ENCODE measurements at places on chromosomes 11 and 22.
A peak's percentile ranks its signal among the peaks of the same experiment; 100 is the strongest.

DNA sequence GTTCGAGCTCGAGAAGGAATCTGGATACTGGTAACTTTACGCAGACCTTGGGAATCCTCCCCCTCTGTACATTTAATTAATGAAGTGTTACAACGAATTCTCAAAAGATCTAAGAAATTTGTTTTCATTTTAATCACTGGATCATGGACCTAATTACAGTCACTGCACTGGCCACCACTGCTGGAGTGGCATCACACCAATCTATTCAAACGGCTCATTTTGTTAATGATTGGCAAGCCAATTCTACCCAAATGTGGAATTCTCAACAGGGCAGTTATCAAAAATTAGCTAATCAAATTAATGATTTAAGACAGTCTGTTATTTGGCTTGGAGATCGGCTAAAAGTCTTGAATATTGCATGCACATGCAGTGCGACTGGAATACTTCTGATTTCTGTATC, 30.1 kb upstream of the ALDH3B2 start:
- no peak for DNase-seq

- DNase-seq, result no peak
Observed at GRCh38 chr11:2120359-2121100, 18.7 kb downstream of the IGF2 start.

DNA sequence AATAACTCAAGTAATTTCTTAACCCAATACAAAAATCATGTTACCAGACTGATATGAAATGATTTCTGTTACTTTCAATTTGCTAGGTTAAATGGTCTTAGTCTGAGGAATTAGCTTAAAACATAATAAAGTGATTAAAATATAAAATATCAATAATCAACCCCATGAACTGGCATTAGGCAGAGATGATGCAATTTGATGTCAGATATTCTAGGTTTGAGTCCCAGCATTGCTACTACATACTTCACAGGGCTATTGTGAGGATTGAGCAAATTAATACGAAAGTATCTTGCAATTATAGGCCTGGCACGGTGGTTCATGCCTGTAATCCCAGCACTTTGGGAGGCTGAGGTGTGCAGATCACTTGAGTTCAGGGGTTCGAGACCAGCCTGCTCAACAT, 66.5 kb downstream of the PICALM start:
- DNase-seq, result no peak

GRCh38 chr11:45563810-45564209, 101.6 kb downstream of the CHST1 start:
- DNase-seq, result no peak

DNA sequence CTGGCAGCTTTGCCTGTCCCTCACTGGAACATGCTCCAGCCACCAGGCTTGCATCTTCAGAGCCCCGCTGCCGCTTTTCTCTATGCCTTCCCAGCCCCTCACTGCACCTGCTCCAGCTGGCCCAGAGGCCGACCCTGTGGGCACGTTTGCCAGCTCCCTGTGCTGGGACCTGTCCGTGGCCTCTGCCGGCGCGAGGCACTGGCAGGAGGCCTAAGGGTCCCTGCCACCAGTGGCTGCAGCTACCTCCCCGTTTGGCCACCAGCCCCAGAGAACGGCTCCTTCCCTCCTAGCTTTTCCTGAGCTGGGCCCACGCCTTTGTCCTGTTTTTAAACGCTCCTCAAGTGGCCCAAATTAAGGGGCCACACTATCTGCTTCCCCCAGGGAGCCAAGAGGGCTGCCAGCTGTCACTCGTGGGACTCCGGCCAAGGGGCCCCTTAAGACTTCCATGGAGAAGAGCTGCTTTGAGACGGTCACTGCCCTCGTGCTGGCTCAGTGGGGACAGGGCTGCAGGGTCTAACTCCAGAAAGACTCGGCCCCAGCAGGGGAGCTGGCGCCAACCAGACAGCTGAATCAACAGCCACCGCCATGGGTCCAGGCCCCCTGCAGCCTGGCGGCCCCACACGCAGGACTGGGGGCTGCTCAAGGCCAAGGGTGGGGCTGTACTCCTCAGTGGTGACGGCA, 24.6 kb upstream of the WNT7B start:
- no peak for DNase-seq

GRCh38 chr11:115499891-115500290, 4.3 kb downstream of the CADM1 start:
- no peak for DNase-seq

DNA sequence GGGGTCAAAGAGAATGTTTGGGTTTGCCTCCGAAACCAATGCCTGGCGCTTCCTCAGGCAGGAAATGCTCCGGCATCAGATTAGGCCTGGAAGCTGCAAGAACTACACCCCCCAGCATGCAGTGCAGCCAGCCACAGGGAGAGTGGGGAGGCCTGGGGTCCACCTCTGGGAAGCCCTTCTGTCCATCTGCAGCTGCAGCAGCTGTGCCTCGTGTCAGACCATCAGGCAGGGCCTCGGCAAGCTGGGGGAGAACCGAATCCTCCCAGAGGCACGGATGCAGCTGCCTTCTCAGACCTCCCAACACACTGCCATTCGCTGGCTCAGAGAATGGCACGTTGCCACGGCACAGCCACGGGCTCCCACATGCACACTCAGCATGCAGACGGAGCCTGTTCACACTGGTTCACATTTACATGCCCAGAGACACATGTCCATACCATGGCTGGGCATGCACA, 57.4 kb downstream of the NECTIN1 start:
- peak; percentile 68 for DNase-seq

DNA sequence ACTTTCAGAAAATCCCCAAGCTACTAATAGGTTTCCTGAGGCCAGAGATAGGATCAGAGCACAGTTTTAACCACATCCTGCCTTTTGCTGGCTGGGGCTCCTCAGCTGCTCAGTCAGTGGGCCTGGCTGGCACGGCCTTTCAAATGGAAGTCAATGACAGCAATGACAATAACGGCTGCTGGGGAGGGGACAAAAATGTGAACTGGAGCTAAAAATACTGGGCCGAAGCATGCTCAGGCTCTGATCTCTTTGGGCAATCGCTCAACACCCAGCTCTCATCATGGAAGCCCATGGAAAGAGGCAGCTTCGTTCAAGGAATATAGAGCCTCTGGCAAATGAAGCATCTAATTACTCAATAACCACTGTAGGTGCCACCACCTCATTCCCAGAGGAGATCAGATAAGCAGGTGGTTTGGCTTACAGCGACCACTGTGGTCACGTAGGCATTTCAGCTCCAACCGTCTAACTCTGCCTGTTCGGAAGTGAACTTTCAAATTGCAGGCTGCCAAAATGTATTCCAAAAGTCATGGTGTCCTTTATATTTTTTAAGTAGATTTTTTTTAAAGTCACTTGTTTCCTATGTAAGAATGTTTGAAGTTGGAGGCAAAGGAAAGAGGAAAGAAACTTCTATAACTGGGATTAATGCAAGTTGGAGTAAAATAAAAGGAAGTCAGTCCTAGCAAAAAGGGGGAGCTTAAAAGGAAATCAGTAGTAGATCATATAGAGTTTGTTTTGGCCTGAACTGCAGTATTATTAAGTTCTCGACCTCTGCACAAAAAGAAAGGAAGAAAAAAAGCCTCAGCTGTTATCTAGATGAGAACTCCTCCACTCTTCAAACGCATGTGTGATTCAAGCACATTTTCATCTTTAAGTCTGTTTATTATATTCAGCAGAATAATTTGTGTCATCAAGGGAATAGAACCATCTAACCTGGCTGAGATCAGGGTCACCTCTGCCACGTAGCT, 14.1 kb downstream of the WT1 start:
- DNase-seq, result peak; percentile 96

- no peak for DNase-seq
Observed at GRCh38 chr11:35478471-35479091, 46.8 kb downstream of the PAMR1 start.

- DNase-seq, result peak; percentile 75
Observed at GRCh38 chr11:131884461-131885073, 514.2 kb downstream of the NTM start.

DNA sequence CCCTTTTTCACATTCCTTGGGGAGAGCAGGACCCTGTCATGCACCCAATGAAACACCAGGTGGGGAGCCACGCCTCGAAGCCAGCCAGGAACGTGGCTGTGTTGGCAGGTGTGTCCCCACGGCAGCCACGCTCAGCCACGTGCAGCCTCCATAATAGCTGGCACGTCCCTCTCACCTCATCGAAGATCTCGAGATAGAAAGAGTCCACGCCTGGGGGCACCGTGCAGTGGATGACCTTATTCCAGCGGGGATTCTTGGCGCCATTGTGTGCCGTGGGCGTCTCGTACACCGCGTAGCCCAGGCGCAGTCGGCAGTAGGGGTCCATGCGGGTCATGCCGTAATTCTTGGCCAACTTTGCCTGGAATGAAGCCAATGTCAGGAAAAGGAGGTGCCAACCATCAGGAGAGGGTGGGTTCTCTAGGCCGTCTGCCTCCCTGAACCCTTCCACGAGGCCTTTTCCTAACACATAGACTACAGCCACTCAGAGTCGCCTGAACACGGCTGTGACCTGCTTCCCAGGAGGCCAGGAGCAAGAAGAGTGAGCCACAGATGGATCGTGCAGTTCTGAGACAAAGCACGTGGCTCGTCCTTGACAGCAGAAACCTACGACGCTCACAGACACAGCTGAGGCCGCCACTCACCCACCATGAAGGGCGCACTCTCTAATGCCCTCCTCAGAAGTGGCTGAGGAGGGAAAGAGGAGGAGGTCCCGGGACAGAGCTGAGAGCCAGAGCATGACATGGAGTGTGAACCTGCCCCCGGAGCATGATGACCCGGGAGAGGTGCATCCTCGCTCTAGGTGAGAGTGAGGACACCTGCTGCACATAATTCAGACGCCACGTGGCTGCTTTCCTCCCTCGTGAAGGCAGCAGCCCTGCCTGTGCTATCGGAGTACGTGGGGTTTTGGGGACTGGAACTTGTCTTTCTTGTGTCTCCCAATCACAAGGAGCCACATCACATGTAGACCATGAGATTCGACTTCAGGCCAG, 19.1 kb downstream of the TOLLIP start:
- no peak for DNase-seq

DNA sequence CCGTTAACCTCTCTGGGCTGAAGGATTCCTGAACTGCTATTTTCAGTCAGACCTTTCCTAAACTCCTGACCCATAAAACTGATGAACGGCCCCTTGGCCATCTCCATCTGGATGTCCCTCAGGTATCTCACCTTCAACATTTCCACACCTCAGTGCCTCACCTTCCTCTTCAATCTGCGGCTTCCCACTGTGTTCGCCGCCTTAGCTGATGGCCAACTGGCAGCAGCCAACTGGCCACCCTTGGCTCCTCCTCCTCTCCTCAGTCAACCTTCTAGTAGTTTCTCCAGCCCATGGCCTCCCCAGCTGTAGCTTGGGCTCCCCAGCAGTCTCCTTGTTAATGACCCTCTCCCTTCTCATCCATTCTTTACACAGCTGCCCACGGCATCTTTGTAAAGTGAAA, 55.0 kb upstream of the PHOX2A start:
- DNase-seq, result no peak

DNA sequence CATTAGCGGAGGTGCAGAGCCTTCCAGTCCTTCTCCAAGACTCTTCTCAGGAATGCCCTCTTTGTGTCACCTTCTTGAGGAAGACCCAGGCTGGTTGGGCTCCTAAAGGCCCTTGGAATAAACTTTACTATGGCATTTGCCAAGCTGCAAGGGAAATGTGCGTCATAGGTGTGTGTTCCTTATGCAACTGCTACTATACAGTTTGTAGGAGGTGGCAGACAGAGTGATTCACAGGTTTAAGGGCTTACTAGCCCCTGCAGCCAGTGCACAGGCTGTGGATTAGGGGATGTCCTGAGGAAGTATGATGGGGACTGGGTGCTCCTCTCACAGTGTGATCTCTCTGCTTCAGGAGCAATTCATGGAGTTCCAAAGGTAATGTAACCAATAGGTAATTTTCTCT, 74.6 kb downstream of the TENM4 start:
- DNase-seq, result peak; percentile 40

GRCh38 chr11:115544422-115544948, 40.3 kb upstream of the CADM1 start:
- no peak for DNase-seq

DNA sequence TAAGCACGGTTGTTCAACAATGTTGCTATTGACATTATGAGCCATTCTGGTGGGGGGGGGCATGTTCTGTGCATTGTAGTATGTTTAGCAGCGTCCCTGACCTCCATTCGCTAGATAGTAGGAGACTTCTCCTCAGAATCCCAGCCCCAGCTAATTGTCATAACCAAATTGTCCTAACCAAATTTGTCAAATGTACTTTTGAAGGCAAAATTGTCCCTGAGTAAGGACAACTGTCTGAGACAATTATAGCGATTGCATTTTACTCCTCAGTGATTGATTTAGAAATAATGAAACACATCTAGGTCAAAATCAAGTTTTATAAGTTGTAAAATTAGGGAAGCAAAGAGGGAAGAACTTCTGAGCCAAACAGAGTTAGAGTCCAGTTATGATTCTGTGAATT, 541.8 kb upstream of the CHORDC1 start:
- no peak for DNase-seq

GRCh38 chr11:46338988-46339666, 8.1 kb upstream of the DGKZ start:
- DNase-seq, result peak; percentile 39

All from RPMI7951 (cell line).